ENCODE measurements at places on chromosomes 16 and 17.

GRCh38 chr16:15798671-15799070 lies 58.2 kb downstream of the MYH11 start:
- no peak for DNase-seq
- H3K4me1 ChIP-seq: no peaks in the 10 kb centered on the region
- H3K27ac ChIP-seq: peak overlapping the region; percentile 26
- H3K36me3 ChIP-seq: no peaks in the 10 kb centered on the region
- no peaks in the 10 kb centered on the region for H3K27me3 ChIP-seq

DNA sequence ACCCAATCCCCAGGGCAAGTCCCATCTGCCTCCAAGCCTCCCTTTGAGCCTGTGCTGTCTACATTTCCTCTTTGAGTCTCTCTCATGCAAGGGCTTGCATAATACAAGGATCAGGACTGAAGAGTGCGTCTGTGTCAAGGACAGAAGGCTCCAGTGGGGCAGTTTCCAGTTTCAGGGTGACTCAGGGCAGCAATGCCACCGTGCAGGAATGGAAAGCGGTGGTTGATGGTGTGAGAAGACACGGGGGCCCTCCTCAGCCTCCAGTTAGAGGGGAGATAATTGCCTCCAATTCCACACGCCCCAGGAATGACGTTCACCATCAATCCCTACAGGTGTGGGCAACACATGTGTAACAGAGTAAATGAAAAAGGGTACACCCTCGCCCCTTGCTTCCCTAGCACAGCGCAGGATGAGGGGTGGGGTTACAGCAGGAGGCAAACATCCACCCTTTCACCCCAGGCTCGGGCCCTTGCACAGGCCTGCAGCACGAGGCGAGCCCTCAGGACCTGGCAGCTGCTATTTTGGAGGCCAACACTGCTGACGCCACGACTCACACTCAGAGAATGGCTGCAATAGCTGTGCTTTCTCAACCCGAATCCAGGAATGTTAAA lies 24.8 kb upstream of the SLC25A19 start:
- DNase-seq: no peak
- no peaks in the 10 kb centered on the region for H3K27me3 ChIP-seq
- peak overlapping the region; percentile 57 for H3K27ac ChIP-seq
- no peak overlapping the region for H3K4me3 ChIP-seq

- peaks cover 15% of the 10 kb centered on the region for H3K4me1 ChIP-seq
- H3K27ac ChIP-seq: no peak overlapping the region
- H3K27me3 ChIP-seq: no peaks in the 10 kb centered on the region
- H3K4me3 ChIP-seq: no peak overlapping the region
- peaks cover 6% of the 10 kb centered on the region for H3K36me3 ChIP-seq
Observed at GRCh38 chr16:27208796-27209195, 5.5 kb downstream of the KDM8 start.

DNA sequence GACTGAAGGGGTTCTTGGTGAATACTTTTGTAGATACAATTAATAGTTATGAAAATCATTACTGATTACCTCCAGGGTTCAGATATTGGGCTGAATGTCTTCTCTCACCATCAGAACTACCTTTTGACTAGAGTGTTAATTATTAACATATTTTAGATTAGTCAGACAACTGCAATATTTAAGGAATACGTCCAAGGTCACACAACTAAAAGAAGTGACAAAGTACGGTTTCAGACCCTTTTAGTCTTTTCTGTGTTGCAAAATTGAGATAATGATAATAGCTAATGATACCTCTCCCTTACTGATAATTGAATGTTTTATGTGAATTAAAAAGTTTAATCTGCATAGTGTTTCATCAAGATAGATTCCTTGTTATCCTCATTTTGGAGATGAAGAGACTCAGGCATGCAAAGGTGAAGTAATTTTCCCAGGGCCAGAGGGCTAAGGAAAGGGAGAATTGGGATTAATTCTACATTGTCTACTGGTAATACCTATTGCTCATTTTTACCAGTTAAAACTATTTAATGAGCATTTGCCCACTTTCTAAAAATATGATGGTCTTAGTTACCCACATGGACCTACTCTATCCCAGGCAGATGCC lies 107.3 kb downstream of the WWOX start:
- no peak overlapping the region for H3K27ac ChIP-seq
- no peak overlapping the region for H3K4me3 ChIP-seq
- H3K36me3 ChIP-seq: no peaks in the 10 kb centered on the region

DNA sequence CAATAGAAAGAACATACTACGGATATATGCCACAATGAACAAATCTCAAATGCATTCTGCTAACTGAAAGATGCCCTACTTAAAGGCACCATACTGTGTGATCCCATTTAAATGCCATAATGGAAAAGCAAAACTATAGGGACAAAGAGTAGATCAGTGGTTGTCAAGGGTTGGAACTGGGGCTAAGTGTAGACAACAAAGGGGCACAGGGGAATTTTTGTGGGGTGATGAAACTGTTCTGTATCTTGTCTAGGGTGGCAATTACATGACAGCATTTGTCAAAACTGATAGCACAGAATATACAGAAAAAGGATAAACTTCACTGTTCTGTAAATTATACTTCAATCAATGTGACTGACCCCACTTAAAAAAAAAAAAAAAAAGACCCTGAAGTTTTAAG lies 17.7 kb downstream of the GFOD2 start:
- DNase-seq: no peak
- no peak overlapping the region for H3K4me3 ChIP-seq
- H3K36me3 ChIP-seq: no peaks in the 10 kb centered on the region
- no peaks in the 10 kb centered on the region for H3K27me3 ChIP-seq
- H3K4me1 ChIP-seq: peaks cover 4% of the 10 kb centered on the region
- H3K27ac ChIP-seq: no peak overlapping the region

DNA sequence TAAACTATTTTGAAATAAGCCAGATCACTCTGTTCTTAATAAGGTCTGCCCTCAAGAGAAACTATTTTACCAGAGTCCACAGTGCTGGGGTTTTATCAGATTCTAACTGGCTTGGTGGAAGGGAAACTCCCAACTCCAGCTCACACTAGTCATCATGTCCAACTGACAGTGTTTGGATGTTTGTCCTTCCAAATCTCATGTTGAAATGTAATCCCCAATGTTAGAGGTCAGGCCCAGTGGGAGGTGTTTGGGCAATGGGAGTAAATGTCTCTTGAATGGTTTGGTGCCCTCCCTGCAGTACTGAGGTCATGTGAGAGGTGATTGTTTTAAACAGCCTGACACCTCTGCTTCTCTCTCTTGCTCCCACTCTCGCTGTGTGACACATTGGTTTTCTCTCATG lies 1301.0 kb upstream of the CDH8 start:
- no peak for DNase-seq
- H3K4me3 ChIP-seq: no peak overlapping the region
- H3K4me1 ChIP-seq: no peaks in the 10 kb centered on the region
- no peaks in the 10 kb centered on the region for H3K27me3 ChIP-seq
- no peaks in the 10 kb centered on the region for H3K36me3 ChIP-seq

DNA sequence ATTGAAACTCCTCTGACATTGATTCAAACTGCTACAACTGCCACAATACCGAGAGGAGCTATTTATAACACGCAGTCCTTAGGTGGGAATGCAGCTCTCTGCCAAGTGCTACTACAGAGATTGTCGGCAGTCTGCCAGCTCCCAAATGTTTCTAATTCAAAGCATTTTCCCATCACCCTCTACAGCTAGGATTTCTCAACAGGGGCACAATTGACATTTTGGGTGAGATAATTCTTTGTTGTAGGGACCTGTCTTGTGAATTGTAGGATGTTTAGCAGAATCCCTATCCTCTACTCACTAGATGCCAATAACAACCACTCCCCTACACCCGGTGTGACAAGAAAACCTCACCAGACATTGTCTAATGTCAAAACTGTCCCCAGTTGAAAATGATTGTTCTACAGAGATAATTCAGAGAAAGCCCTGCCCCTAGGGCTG lies 7.8 kb upstream of the N4BP1 start:
- H3K36me3 ChIP-seq: no peaks in the 10 kb centered on the region
- DNase-seq: no peak
- H3K4me1 ChIP-seq: peaks cover 22% of the 10 kb centered on the region
- no peak overlapping the region for H3K4me3 ChIP-seq
- no peaks in the 10 kb centered on the region for H3K27me3 ChIP-seq

DNA sequence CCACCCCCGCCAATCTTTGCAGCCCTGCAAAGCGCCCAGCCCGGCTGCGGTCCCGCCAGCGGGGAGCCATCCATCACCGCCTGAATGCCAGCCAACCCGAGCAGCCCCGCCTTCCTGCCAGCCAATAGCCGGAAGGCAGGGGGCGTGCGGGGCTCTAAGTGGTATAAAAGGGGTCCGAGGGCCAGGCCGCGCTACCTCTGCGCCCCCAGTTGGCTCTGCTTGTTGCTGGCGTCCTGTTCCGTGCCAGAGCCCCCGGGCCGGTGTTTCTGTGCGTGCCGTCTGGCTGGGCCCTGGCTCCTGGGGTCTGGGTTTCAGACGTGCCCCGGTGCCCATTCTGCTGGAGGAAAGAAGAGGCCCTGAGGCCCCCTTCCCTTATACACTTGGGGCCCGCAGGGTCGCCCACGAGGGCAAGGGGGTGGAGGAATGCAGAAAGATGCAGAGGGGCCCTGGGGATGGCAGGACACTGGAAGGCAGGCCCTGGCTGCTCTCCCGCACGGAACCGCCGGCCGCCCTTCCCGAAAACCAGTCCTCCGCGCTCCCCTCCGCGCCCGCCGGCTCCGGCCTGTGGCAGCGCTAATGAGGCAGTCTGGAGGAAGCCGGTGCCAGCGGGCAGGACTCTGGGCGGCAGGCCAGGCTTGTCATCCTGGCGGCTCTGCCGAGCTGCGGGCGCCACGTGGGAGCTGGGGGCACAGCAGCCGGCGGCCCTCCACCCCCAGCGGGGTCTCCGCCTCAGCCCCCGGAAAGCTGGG lies 14.0 kb downstream of the COPZ2 start:
- peak overlapping the region; percentile 45 for H3K27ac ChIP-seq
- DNase-seq: peak; percentile 19
- H3K4me3 ChIP-seq: peak overlapping the region; percentile 43
- H3K27me3 ChIP-seq: no peaks in the 10 kb centered on the region
- H3K36me3 ChIP-seq: no peaks in the 10 kb centered on the region

- H3K27ac ChIP-seq: no peak overlapping the region
- H3K4me3 ChIP-seq: no peak overlapping the region
- DNase-seq: no peak
- H3K4me1 ChIP-seq: no peaks in the 10 kb centered on the region
- H3K36me3 ChIP-seq: peaks cover 72% of the 10 kb centered on the region
Observed at GRCh38 chr16:74901606-74902005, 83.3 kb downstream of the WDR59 start.

- H3K4me1 ChIP-seq: no peaks in the 10 kb centered on the region
- H3K4me3 ChIP-seq: no peak overlapping the region
- no peak for DNase-seq
- no peaks in the 10 kb centered on the region for H3K27me3 ChIP-seq
- H3K27ac ChIP-seq: no peak overlapping the region
Observed at GRCh38 chr16:2358811-2359210, 18.3 kb upstream of the ABCA3 start.

GRCh38 chr16:84680843-84681629 lies 18.8 kb upstream of the USP10 start:
- no peak for DNase-seq
- no peaks in the 10 kb centered on the region for H3K4me1 ChIP-seq
- H3K27ac ChIP-seq: no peak overlapping the region
- H3K27me3 ChIP-seq: no peaks in the 10 kb centered on the region

DNA sequence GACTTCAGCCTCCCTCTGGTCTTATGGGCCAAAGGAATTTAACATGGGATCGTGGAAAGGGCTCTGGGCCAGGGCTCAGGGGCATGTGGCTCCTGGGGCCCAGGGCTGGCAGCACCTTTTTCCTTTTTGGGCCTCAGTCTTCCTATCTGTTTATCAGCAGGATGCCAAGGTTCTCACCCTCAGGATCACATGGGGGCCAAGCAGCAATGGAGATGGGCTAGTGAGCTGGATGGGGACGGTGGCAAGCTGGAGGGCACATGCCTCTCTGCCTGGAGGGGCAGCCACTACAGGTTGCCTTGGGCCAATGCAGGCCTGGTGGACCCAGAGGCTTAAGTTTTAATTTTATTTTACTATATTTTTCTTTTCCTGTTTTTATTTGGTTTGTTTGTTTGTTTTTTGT lies 95.4 kb downstream of the CYLD start:
- no peak overlapping the region for H3K27ac ChIP-seq
- H3K27me3 ChIP-seq: no peaks in the 10 kb centered on the region
- no peaks in the 10 kb centered on the region for H3K4me1 ChIP-seq

GRCh38 chr17:81517339-81518112 lies 4.9 kb upstream of the ACTG1 start:
- no peak overlapping the region for H3K4me3 ChIP-seq
- peaks cover 47% of the 10 kb centered on the region for H3K4me1 ChIP-seq
- no peaks in the 10 kb centered on the region for H3K36me3 ChIP-seq
- peak overlapping the region; percentile 100 for H3K27ac ChIP-seq
- H3K27me3 ChIP-seq: no peaks in the 10 kb centered on the region

DNA sequence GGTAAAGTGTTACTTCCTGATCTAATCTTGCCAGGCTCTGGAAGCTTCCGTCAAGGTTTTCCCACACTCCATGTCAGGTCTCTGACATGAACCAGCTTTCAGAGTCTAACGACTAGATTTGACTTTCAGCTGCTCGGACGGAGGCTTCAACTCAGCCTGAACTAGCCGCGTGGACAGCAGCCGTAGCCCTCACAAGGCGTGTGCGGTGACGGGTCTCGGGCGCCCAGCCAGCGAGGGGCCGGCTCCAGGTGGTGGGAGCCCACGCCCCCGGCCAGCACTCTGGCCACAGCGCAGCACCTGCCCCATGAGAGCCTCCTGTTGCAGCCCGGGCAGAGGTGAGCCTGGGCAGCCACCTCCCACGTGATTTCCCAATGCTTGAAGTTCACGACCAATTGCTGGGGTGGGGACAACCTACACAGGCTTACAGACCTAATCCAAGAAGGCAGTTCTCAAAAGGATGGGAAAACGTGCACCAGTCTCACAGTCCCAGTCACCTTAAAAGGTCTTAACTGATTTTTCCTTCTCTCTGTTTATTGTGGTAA lies 45.5 kb downstream of the TBC1D16 start:
- H3K4me1 ChIP-seq: peaks cover 30% of the 10 kb centered on the region
- no peak overlapping the region for H3K27ac ChIP-seq
- no peak overlapping the region for H3K4me3 ChIP-seq
- no peak for DNase-seq

GRCh38 chr17:70278844-70279462 lies 109.6 kb downstream of the KCNJ2 start:
- no peaks in the 10 kb centered on the region for H3K4me1 ChIP-seq
- no peak overlapping the region for H3K4me3 ChIP-seq
- no peak overlapping the region for H3K27ac ChIP-seq
- H3K27me3 ChIP-seq: no peaks in the 10 kb centered on the region

All from esophagus squamous epithelium (tissue), 5 donors.